ENCODE measurements at places on chromosomes 7 and 10.

DNA sequence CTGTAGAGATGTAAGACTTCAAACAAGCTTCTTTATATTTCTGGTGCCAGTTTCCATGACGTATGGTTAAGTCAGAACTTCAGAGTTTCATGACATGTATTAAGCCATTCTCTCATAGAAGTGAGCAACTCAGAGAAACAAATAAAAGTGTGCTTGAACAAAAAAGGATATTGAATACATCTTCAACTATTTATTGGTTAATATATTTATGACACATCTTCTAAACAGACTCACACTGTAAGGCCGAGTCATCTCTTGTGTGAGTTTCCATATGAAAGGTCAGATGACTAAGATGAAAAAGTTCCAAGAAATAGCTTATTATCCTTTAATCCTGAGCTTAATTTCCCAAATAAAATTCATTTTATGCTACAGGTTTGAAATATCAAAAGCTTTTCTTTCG is 105.5 kb upstream of the CSTF2T start:
- no peak for DNase-seq

DNA sequence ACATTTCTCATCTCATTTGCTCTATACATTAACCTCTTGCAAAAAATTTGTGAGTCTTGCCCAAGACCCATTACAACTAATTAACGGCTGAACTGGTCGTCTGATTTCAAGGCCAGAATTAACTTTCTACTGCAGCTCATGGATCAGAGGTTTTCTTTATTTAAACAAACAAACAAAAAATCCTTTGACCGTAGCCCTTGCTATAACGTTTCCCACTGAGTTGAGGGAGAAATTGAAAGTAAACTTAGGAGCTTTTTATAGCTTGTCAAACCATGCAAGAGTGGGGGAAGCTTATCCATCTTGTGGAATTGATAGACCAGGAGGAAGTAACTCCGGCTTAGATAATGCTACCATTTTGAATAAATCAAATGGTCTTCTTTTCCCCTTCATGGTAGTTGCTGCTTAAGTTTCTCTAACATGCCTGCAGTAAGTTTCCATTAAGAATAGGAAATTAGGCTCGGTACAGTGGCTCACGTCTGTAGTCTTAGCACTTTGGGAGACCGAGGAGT is 3.3 kb downstream of the SRGN start:
- no peak for DNase-seq

- no peak for DNase-seq
These were observed 40.0 kb downstream of the CUX1 start for GRCh38 chr7:101857358-101857811.

DNA sequence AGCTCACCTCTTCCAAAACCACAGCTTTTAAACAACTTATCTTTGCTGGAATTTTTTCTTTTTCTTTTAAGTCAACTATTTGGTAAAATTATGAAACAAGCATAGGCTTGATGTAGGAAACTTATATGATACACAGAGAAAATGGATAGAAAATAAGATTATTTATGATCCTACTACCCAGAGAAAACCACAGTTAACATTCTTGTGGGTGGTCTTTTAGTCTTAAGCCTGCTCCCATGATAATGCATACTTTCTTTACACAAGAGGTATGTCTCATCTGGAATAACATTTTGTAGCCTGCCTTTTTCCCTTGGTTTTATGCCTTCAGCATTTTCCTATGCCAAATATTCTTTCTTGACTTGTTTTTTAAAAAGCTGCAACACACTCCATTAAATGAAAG is 21.4 kb downstream of the PLPP4 start:
- no peak for DNase-seq

DNA sequence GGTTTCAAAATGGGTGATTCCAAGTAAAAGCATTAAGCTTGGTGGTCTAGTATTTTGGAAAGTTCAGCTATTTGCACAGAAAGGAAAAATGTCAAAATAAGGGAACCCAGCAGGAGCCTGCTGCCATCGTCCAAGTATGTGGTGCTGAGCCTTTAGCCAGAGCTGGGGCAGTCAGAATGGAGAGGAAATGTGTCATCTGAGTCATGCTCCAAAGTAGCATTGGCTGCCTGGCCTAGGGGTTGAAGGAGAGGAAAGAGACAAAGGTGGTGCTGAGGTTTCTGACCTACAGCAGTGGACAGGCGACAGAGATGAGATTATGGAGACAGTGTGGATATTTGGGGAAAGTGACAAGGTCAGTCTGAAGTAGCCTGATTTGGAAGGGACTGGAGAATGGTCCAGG is 103.9 kb downstream of the PLCE1 start:
- DNase-seq: no peak

DNA sequence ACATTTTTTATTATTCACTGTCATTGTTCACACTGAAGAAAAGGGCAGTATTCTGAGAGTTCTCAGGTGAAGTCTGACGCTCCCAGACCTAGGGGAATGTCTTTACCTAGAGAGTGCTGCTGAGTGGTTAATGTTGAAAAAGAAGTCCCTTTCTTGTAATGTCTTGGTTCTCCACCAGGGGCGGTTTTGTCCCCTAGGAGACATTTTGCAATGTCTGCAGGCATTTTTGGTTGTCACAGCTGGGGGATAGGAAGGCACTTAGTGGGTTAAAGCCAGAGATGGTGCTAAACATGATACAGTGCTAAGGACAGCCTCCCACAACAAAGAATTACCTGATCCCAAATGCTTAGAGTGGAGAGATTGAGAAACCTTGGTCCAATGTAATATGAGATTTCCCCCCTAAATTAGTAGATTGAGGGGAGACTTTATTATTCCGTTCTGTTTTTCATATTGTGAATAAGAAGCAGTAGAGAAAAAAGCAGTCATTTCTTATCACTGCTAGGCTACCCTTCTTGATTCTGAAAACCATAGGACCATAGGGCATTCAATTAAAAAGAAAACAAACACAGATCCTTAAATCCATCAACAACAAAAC is 13.1 kb downstream of the UMAD1 start:
- no peak for DNase-seq

GRCh38 chr10:97540669-97541500 is 31.7 kb upstream of the ANKRD2 start:
- DNase-seq: no peak

DNA sequence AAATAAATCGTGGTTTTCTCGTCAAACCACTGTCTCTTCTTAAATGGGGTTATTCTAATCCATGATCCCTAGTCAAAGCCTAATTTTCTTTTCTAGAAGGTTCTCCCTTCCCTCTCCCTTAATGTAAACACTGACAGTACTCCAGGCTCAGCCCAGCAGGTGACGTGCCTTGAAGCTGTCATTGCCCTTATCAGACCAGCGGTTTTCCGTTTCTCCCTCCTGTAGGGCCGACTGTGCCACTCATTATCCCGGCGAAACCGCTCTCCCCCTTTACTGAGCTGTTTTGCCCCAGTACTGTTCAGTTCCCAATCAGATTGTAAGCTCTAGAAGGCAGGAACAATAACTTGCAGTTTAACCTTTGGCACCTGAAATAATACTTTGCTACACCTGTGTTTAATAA is 153.5 kb upstream of the RHEB start:
- DNase-seq: no peak

DNA sequence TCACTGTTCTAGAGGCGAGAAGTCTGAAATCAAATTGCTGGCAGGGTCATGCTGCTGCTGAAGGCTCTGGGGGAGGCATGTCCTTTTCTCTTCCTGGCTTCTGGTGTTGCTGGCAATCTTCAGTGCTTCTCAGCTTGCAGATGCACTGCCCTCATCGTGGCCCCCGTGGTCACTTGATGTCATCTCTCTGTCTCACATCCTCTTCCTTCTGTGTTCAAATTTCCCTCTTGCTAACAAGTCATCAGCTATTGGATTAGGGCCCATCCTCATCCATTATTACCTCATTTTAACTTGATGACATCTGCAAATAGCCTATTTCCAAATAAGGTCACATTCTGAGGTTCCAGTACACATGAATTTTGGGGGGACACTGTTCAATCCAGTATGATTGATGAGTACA is 36.6 kb upstream of the SRGN start:
- DNase-seq: no peak

- no peak for DNase-seq
These were observed 34.1 kb downstream of the ZRANB1 start for GRCh38 chr10:124975977-124976514.
